Upper lobe of left lung (tissue), 6 donors: ENCODE measurements at places on chromosomes 7 and 10.
A peak's percentile ranks its signal among the peaks of the same experiment; 100 is the strongest.

DNA sequence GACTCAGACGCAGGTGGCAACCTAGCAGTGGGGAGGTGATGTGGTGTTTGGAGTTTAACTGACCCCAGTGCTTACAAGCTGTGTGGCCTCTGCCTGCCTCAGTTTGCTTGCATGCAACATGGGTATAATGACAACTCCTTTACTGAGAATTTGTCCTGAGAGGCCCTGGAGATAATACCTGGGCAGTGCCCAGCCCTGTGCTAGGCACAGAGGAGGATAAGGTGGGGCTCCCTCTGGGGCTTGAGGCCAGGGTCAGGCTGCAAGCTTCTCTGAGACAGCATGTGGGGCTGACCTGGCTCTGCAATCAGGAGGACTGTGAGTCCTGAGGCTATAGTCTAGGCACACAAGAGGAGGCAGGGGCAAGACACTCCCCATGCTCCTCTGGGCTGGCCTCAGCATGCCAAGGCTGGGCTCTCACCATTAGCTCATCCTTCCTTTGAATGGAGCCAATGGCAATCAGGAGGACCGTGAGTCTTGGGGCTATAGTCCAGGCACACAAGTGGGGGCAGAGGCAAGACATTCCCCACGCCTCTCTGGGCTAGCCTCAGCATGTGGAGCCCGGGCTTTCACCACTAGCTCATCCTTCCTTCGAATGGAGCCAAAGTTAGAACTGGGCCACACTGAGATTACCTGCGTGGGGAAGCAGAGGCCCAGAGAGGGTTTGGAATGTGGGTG lies 147.9 kb downstream of the RPS24 start:
- H3K4me1 ChIP-seq: peaks cover 9% of the 10 kb centered on the region
- no peak for DNase-seq
- H3K27ac ChIP-seq: no peak overlapping the region
- H3K27me3 ChIP-seq: no peaks in the 10 kb centered on the region
- H3K36me3 ChIP-seq: no peaks in the 10 kb centered on the region

DNA sequence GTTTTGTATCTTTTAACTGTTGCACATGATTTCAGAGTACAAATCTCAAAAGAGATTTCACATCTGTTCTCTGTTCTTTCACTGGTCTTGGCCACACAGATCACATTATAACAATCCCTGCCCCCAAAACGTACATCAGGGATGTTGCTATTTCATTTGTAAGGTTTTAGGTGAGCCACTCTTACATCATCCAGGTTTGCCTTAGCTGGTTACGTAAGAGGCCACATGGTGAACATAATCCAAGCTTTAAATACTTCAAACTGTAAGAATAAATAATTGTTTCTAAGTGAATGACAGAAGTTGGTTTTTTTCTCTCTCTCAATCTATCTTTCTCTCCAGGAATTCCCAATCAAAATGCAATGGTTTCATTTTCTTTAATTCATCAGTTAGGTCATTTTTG lies 245.9 kb upstream of the HGF start:
- no peaks in the 10 kb centered on the region for H3K27me3 ChIP-seq
- H3K4me3 ChIP-seq: no peak overlapping the region
- H3K36me3 ChIP-seq: no peaks in the 10 kb centered on the region
- DNase-seq: no peak

DNA sequence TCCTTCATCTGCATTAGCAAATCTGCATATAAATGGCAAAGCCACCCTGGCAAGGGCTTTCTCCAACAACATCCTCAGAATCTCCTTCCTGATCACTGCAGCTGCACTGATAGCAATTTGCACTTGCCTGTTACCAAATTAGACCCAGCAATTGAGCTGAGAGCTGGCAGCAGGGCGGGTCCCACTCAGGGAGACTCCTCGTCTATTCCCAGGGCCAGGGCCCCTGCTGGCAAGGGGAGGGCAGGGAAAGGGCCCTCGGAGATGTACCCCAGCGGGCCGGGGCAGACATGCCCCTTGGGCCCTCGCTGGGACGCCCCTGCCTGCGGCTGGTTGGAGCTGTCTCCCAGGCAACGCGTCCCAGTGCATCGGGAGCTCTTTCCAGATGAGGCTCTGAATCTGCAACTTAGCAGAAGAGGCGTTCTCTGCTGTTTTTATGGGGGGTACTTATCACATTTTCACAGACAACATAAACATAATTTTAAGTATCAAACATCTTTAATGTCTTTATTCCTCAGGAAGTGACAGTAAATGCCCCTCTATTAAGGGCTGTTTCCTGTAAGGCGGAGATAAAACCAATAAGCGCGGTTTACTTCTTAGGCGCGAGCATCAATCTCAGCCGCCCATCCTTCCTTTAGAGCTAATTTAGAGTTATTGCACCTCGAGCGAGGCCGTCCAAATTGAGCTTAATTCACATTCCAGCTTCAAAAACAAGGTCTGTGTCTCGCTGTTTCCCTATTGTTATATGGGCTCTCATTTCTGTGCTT lies 249.0 kb upstream of the PPP2R2D start:
- no peak overlapping the region for H3K27ac ChIP-seq
- DNase-seq: no peak
- H3K4me1 ChIP-seq: no peaks in the 10 kb centered on the region
- no peaks in the 10 kb centered on the region for H3K36me3 ChIP-seq

DNA sequence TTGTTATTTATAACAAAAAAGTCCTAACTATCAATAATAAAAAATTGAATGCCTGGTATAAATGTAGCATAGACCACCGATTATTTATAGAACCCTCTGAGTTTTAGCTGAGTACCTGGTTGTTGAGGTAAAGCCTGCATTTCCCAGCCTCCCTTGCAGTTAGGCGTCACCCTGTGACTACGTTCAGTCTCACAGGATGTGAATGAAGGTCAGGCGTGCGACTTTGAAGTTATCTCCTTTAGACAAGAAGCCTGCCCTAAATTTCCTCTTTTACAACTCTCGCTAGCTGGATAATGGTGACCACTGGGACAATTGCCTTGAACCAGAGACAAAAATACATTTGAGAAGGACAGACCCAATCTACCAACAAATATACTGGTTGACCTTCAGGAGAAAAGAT lies 67.5 kb upstream of the TES start:
- no peak for DNase-seq
- H3K27ac ChIP-seq: no peak overlapping the region
- no peak overlapping the region for H3K4me3 ChIP-seq
- H3K27me3 ChIP-seq: no peaks in the 10 kb centered on the region
- no peaks in the 10 kb centered on the region for H3K36me3 ChIP-seq

GRCh38 chr10:16689227-16689626 lies 128.0 kb downstream of the RSU1 start:
- H3K36me3 ChIP-seq: peaks cover 21% of the 10 kb centered on the region
- no peaks in the 10 kb centered on the region for H3K27me3 ChIP-seq
- H3K4me3 ChIP-seq: no peak overlapping the region
- no peak for DNase-seq
- H3K27ac ChIP-seq: no peak overlapping the region

DNA sequence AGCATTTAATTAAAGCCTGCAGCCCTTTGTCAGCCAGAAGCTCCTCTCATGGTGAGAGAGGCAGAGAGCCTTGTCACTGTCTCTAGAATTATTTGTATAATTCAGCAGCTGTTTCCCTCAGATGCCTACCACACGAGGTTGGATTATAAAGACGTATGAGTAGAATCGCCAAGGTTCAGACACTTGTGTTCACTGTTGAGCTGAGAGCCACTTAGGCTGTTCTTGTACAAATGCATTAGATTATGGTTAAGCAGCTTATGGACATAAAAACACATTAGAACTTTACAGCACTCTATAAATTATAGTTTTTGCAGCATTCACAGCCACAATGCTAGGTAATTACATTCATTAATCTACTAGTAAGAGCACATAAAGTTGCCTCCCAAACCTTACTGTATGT lies 282.6 kb downstream of the AUTS2 start:
- no peak overlapping the region for H3K4me3 ChIP-seq
- no peaks in the 10 kb centered on the region for H3K27me3 ChIP-seq
- no peak overlapping the region for H3K27ac ChIP-seq
- H3K4me1 ChIP-seq: no peaks in the 10 kb centered on the region
- no peak for DNase-seq

GRCh38 chr7:133309333-133309732 lies 56.5 kb downstream of the EXOC4 start:
- peaks cover 3% of the 10 kb centered on the region for H3K36me3 ChIP-seq
- peaks cover 9% of the 10 kb centered on the region for H3K4me1 ChIP-seq
- H3K27ac ChIP-seq: no peak overlapping the region
- DNase-seq: no peak
- no peak overlapping the region for H3K4me3 ChIP-seq

DNA sequence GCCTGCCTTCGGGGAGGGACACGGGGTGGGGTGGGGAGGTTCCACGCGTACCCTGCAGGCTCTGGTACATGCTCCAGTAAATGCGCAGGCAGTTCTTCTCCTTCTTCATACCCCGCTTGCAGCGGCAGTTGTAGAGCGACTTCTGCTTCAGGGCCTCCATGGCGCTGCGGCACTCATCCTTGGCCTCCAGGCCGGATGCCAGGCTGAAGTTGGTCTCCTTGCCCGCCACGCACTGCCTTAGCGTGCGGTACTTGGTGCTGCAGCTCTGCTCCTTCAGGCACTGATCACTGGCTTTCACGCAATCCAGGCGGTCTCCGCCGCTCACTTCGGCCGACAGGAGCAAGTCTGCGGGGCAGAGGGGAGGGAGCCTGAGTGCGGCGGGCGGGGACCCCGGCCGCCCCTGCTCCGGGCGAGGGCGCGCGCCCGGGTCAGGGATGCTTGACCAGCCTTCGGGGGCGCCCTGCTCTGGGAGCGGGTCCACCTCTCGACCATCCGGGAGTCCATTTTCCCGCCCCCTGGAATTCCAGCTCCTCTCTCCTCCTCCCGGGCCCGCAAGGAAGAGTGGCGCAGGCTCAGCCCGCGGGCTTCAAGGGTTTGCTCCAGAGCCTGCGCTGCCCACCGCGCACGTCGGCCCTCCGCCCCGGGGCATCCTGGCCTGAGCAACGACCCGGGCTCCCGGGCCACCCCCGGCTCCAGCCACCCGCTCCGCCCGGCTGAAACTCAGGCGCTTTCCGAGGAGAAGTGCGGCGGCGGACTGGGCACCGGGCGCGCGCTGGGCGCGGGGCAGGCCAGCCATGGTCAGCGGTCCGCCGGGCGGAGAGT lies 2.0 kb downstream of the GFRA1 start:
- no peak for DNase-seq
- peaks cover 33% of the 10 kb centered on the region for H3K27me3 ChIP-seq
- no peak overlapping the region for H3K27ac ChIP-seq
- H3K4me1 ChIP-seq: peaks cover 3% of the 10 kb centered on the region
- peak overlapping the region; percentile 46 for H3K4me3 ChIP-seq
- no peaks in the 10 kb centered on the region for H3K36me3 ChIP-seq

DNA sequence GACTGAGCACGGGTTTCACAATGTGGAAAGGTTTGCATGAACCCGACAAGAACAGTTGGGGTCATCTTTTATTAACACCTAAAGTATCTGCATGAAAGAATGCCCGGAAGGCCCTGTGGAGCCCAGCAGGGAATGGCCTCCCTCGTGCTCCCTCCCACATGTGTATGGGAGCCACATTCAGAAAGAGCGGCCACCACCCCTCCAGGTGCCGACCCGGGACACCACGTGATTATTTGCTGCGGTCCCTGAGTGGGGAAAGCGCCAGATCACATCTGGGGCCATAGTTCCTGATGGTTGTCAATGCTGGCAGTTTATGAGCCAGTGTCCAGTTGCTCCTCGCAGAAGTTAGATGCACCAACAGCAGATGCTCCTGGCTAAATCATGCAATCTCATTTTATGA lies 571.4 kb downstream of the TCERG1L start:
- no peaks in the 10 kb centered on the region for H3K27me3 ChIP-seq
- no peak overlapping the region for H3K4me3 ChIP-seq
- H3K4me1 ChIP-seq: no peaks in the 10 kb centered on the region
- no peak for DNase-seq
